ENCODE measurements at places on chromosomes 13 and 19.

GRCh38 chr13:45167611-45168554 is 33.0 kb downstream of the KCTD4 start:
- DNase-seq, result no peak

GRCh38 chr13:112058519-112058873 is 8.5 kb upstream of the SOX1 start:
- no peak for DNase-seq

- DNase-seq, result no peak
Observed at GRCh38 chr13:109395014-109395413, 391.4 kb downstream of the IRS2 start.

DNA sequence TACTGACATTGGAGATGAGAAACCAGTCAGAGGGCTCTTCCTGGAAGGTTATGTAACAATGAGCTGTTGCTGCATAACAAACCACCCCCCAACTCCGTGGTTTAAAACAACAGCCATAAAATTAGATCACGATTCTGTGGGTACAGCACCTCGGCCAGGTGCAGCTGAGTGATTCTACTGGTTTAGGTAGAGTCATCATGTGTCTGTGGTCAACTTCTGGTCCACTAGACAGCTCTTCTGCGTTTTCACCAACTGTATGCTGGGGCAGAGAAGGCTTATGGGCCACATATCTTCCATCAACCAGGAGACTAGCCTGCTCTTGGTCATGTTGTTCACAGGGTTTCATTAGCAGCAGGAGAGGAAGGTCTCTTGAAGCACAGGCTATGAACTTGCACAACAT is 585.5 kb downstream of the KCTD12 start:
- DNase-seq, result no peak

DNA sequence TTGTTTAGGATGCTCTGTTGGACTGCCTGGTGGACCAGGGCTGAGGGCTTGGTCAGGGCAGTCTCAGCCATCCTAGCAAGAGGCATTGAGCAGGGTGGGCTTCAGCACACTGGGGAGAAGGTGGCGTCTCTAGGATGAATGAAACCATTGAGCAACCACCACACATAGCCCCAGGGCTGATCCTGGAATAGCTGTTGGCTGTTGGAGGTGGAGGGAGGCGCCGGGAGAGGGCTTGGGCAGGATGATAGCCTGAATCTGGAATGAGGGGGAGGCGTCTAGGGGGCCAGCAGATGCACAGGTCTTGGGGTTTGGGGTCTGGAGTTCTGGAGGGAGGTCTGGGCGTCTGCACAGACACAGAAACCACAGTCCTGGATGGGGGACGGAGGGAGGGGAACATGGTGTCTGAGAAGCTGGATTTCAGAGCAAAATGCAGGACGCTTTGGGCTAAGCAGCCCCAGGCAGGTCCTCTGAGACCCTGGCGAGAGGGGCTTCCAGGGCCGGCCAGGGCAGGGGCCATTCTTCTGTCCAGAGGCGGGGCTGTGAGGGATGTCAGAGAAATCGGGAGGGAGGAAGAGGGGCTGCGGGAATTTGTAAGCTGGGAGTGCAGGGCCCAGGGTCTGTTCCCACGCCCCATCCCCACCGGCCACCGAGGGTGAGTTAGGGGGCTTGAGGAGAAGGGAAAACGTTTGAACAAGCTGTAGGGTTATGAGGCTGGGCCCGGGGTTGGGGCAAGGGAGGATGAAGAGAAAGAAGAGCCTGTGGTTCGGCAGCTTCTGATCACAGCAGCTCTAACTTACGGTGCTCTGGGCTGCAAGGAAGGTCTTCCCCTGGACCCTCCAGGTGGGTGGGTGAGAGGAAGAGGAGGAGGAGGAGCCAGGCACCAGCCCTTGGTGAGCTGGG is 5.2 kb downstream of the TRAPPC5 start:
- no peak for DNase-seq

DNA sequence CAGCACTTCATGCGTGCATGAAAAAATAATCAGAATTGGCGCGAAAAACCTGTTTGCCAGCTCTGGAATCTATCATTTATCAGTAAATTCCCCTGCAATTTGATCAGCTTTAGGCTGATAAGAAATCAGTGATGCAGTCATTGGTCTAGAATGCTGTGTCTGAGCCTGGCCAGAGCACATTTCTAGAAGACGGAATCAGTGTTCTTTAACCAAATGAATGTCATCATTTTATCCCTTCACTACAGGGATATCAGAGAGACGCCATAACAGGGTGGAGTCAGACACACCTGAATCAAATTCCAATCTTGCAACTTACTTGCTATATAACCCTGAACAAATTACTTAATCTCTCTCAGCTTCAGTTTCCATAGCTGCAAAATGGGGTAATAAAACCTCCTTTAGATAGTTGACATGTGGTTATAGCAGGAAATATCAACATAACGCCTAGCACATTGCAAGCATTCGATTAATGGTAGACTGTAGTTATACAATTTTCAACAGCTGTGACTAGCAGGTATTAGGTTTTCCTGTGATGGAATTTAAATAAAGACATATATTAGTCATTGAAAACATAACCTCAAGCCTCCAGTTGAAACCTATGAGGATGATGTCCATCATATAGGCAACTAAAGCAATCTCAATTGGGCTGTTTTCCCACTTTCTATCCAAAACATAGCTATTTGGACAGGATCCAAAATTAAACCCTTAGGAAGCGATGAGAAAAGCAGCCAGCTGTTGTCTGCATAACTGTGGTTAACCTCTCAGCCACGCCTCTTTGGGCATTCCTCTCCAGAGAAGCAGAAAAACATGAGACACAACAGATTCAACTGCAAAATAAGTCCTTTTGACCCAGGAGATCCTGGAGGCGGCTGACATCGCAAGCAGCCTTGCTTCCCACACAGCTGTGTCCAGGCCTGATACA is 51.6 kb upstream of the UBL3 start:
- DNase-seq, result peak; percentile 29

DNA sequence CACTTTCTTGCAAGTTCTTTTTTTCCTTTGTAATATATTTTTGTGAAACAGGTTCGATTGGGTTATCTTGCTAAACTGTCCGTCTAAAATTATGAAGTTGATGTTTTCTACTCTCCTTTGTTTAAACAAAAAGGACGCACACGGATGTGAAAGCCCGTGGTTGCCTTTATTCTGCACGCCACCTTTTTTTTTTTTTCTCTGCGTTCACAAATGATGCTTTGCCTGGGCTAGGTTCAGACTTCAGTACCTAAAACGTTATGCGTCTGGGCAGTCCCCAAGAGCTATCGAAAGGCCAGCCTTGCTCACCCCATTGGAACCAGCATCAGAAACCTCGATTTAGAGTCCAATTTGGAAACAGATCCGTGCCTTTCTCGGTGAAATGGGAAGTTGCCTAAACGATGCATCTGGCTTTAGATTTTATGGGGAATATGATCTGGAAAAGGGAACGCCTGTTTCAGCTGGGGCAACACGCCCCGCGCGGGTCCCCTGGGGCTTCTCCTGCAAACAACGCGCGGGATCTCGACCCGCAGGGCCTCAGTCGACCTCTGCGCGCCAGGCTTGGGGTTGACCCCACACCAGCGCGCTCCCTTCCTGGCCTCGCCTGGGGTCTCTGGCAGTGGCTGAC is 113.9 kb downstream of the KCNRG start:
- no peak for DNase-seq

GRCh38 chr19:28426730-28427225 is 786.2 kb downstream of the UQCRFS1 start:
- no peak for DNase-seq

DNA sequence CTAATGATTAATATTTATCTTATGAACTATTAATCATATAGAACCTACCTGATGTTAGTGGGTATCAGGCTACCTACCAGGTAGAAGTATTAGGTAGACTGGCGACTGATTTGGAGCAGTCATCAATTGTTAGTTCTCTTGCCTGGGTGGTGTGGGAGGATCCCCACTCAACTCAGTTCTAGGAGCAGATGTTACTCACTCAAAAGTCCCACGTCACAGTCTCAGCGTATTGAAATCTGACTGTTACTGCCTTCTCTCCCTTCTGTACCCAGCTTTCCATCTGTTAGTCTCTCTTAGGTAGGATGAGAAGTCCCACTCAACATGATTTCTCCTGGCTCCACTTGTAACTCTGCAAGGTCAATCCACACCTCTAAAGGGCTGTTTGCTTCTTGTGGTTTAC is 102.7 kb downstream of the OLFM4 start:
- no peak for DNase-seq

Measured in Kasumi-1 (cell line).